Panc1 (cell line): ENCODE measurements at places on chromosomes 12 and 14.

DNA sequence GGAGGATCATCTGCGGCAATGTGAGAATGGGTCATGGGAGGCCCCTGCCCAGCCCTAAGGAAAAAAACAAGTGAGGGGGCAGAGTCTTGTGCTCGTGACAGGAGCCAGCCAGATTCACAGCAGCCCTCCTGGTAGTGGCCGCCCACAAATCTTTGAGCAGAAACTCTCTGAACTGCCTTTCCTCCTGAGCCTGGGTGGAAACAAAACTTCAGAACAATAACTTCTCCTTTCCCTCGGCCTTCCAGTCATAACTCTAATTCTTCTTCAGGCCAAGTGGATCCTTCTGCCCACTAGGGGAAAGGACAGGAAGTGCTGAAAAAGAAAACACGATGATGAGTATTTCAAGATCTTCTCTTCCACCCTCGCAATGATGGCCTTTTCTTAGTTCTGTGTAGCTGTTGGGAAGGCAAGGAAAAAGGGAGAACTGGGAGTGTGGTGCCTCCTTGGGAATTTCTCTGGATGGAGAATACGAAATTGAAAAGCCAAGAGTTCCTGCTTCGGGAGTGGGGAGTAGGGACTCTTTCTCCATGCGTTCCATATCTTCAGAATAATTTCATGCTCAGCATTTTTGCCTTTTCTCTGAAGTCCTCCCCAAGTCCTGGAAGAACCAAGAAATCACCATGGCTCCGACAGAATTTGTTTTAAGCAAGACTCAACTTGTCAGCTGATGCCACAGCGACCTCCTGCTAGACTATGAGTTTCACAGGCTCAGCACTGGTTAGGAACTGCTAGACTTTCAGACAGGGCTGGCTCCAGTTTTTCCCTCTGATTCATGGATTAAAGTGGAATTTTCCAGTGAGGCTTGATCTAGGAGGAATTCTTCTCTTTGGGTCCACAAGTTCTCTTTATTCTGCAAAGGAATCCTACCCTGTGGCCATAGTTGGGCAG lies 188.9 kb downstream of the CAND1 start:
- DNase-seq = no peak

DNA sequence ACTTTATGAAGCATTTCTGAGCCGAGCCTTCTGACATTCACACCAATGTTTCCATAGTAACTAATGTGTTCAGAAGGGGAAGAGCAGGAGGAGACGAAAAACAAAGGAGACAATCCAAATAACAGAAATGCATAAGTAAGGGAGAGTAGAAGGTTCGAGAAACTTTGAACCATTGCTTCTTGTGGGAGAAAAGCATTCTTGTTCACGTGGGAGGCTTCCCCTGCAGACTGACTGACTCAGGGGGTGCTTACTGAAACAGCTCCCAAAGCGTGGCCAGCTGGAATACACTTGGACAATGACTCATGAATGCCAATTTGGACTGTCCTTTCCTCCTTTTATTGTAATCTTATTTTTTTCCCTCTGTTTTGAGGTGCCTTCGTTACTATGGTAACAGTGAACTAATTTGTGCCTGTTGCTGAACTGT lies 73.9 kb downstream of the NEDD1 start:
- no peak for DNase-seq

DNA sequence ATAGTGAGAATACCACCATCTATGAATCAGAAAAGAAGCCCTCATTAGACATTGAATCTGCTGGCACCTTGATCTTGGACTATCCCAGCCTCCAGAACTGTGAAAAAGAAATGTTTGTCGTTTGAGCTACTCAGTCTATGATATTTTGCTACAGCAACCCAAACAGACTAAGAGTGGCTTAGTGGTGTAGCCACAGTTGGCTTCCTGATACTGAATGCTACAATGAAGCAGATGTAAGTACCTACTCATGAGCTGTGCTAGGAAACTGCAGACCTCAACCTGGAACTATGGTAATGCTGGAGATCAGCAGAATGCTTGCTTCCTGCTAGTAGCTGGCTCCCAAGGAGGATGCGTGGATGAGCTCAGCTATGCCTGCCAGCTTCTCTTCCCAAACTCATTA lies 268.6 kb upstream of the CRY1 start:
- no peak for DNase-seq

DNA sequence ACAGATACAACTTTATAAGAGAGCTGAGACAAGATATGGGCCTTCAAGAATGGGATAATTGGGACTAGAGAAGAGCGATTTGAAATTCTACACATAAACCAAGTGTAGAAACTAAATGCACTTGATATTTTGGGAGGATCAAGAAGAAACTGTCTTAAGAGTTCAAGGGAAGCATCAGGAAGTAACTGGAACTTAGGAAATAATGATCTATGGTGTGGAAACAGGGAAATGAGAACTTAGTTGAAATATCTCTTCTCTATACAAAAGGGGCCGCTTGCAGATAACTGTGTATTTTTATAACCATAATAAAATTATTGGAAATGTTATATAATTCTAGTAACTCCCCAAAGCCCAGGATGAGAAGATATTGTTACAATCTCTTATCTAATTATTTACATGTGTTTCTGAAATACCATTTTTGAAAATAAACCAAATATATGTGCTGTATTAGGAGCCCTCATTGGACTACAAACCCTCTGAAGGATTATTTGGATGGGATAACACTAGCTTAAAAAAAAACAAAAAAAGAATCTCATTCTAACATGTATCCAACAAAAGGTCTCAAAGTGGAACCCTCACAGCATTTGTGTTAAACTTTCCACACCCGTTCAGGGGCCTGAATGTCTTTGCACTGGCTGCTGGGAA lies 84.7 kb upstream of the FLRT2 start:
- no peak for DNase-seq

DNA sequence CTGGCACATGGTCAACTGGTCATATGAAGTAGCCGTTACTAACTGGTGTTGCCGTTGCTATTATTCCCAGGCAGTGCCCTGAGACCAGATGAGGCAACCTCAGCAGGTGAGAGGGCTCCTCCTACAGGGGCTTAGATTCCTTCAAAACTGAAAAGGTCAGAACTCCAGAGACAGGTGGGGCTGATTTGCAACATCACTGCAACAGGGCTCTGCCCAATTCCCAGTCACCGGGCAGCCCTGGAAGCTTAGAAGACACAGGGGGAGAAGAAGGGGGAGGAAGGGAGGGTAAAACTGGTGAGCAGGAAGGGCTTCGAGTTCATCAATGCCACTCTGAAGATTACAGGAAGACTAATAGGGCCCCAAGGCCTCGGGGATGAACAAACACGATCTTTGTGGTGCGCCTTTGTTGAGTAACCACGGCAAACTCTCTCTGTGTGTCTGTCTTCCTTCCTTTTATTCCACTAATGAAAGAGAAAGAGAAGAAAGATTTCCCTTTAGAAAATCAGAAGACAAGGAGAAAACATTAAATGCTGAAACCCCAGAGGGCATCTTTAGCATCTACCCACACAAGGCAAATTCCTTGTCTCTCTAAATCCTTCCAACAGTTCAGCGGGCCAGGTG lies 749.1 kb upstream of the TBX3 start:
- DNase-seq = no peak

DNA sequence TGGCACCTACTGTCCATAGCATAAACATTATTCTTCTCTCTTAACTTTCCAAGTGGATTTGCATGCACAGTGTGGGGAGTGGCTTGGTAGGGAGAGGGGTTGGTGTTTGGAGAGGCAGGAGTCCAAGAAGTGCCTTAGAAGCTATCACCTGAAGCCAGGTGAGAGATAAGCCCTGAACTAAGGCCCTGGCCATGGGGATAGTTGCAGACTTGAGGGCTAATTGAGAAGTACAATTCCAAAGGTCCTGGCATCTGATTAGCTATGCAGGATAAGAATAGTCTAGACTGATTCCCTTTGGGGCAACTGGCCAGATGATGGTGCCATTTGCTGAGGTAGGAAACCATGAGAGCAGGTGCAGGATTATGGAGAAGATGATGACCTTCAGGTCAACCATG lies 2.0 kb upstream of the PCK2 start:
- DNase-seq = no peak

- no peak for DNase-seq
These were observed 465.4 kb downstream of the RMST start for GRCh38 chr12:97927977-97928376.

- DNase-seq = no peak
These were observed 47.8 kb downstream of the GIT2 start for GRCh38 chr12:109948368-109948767.

- DNase-seq = no peak
These were observed 349.2 kb upstream of the LMO3 start for GRCh38 chr12:16955083-16955657.

DNA sequence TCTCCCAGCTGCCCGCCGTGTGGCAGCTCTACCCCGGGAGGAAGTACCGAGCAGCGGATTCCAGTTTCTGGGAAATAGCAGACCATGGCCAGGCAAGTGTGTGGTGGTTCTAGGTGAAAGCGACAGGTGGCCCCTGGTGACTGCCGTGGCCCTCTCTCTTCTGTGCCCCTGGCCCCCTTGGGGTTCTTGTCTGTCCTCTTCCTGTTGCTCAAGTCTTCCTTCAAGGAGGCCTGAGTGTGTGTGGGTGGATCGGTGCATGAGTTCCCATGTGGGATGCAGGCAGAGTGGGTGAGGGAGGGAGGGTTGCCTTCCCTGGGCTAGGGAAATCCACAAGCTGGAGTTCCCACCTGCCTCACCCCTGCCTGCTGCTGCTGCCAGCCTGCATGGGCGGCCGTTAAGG lies 4.6 kb downstream of the TCL1B start:
- DNase-seq = no peak

GRCh38 chr12:4369548-4369947 lies 10.0 kb downstream of the FGF23 start:
- no peak for DNase-seq

- DNase-seq = no peak
These were observed 1.5 kb upstream of the ZFYVE26 start for GRCh38 chr14:67817750-67818438.

GRCh38 chr12:54004063-54004840 lies 4.3 kb downstream of the HOXC9 start:
- DNase-seq = no peak

DNA sequence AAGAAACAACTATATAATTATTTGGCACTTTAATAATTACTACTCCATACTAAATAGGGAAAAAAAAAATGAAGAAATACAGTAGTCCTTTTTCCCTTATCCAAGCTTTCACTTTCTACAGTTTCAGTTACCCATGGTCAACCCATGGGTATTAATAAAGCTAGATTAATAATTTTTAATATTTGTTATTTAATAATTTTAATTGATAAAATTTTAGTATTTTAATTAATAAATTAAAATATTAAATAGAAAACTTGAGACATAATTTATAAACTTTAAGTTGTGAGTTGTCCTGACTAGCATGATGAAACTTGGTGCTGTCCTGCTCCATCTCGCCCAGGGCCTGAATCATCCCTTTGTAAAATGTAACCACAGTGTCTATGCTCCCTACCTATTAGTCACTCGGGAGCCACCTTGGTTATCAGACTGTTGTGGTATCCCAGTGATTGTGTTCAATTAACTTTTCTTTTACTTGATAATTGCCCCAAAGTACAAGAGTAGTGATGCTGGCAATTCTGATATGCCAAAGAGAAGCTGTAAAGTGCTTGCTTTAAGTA lies 71.8 kb downstream of the PAWR start:
- DNase-seq = no peak

DNA sequence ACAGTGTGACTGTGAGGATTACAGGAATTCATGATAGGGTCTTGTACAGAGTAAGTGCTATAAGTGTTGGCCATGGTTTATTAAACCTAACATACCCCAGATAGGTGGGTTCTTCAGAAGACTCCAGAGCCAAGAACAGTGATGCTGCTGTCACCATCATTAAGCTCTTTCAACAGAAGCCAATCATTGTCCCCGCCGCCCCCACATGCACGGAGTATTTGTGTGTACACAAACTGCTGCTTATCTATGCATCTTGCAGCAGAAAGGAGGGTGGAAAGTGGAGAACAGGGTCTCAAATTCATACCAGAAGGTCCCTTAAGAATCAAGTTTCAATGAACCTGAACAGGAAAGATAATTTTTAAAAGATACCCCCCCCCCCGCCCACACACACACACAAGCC lies 51.2 kb downstream of the TMCC3 start:
- no peak for DNase-seq

- no peak for DNase-seq
These were observed 36.3 kb downstream of the SDR9C7 start for GRCh38 chr12:56897844-56898361.

DNA sequence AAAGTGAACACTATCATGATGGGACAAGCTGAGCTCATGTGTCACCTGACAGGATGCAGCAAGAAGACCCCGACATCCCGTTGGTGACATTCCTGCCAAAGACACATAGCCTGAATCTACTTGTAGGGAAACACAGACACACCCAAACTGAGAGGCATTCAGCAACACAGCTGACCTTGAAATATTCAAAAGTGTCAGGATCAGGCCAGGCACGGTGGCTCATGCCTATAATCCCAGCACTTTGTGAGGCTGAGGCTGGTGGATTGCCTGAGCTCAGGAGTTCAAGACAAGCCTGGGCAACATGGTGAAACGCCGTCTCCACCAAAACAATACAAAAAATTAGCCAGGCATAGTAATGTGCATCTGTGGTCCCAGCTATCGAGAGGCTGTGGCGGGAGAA lies 232.0 kb upstream of the PLXNC1 start:
- DNase-seq = no peak

GRCh38 chr12:89166121-89166520 lies 186.2 kb downstream of the DUSP6 start:
- no peak for DNase-seq
